ENCODE measurements at places on chromosomes 4 and X.
A peak's percentile ranks its signal among the peaks of the same experiment; 100 is the strongest.

- peak; percentile 58 for DNase-seq
Measured at GRCh38 chr4:87007528-87008446, 73.0 kb downstream of the AFF1 start.

DNA sequence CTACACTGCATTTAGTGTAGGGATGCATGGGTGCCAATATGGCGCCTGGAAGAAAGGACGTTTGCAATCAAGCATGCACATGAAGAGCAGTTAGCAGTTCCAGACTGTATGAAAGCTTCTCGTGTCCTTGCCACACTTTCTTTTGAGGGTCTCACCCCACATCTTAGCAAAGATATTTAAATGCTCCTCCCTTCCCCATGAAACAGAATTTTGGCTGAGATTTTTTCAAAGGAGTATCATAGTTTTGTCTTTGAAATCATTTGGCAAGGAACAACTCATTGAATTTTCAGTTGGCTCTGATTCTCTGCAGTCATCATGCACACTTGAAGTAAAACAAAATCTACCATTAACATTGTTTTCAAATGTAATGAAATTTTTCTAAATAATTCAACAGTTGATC, 39.6 kb upstream of the STIM2 start:
- DNase-seq = no peak

DNA sequence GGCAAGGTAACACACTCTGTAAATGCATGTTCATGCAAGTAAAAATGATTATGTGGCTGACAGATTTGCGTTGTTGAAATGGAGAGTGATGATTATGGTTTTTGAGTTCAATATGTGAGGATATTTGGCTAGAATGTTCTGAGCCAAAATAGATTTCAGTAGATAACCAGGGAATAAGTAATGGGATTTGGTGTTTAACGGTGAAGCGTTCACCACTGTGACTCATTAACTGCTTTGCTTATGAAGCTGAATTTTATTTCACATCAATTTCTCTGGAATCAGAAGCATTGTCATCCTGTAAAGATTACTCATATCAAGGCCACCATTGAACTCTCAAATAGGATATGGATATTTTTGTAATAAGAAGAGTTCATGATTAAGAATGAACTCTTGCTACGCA, 11.7 kb downstream of the AFP start:
- no peak for DNase-seq

DNA sequence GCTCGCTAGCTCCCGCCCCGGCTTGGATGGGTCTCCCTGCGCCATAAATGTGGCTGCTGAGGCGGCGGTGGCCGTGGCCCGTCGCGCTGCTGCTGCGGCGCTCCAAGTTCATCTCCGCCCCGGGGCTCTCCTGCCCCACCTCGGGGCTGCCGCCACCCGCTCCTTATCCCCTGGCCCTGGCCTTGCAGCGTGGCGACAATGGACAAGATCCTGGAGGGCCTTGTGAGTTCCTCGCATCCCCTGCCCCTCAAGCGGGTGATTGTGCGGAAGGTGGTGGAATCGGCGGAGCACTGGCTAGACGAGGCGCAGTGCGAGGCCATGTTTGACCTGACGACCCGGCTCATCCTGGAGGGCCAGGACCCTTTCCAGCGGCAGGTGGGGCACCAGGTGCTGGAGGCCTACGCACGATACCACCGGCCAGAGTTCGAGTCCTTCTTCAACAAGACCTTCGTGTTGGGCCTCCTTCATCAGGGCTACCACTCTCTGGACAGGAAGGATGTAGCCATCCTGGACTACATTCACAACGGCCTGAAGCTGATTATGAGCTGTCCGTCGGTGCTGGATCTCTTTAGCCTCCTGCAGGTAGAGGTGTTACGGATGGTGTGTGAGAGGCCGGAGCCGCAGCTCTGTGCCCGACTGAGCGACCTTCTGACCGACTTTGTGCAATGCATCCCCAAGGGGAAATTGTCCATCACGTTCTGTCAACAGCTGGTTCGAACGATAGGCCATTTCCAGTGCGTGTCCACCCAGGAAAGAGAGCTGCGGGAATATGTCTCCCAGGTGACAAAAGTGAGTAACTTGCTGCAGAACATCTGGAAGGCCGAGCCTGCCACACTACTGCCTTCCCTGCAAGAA, 763 bp downstream of the USP38 start:
- no peak for DNase-seq

GRCh38 chr4:131584587-131584986, 1564.5 kb upstream of the PCDH10 start:
- no peak for DNase-seq

DNA sequence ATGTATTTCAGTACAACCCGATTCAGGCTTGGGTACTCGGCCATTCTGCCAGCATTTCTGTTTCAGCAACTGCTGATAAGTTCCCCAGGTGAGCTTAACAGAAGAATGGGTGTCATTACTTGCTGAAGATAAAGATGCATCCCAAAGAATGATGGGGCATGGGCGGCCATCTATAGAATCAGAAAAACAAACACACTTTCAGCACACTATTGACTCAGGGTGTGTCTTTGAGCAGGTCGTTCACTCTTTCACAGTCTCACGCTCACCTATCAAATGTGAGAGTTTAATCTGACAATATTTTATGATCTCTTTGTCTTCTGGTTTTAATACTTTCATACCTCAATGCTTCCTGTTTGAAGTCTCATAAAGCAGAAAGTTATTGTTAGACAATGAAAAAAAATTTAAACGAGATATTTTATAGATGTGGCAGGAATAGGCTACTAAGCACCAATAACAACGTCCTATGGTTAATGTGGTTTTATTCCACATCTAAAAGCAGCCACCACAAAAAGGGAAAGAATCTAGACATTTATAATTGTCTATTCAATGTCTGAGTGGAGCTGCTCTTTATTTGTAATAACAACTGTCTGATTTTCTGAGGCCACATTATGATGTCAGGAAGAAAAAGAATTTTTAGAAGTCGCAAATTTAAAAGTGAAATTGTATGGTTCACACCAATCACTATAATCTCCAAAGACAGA, 17.0 kb downstream of the GASK1B start:
- DNase-seq = no peak

GRCh38 chr4:73867783-73868182, 1.4 kb upstream of the CXCL1 start:
- no peak for DNase-seq

DNA sequence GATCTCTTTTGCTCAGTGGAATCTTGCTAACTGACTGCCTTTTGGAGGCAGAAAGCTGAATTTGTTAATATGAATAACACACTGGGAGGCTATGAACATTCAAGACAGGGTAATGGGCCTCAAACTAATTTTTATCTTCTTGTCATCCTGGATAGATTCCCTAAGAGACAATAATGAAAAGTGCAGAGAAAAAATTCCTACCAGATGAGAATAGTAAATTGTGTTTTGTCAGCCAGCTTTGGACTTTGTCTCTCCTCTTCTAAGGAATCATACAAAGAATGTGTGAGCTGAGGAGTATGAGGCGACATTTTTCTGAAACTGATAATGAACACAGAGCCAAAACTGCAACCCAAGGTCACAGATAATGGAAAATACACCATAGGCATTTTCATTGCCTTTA, 649.3 kb downstream of the IQCM start:
- DNase-seq = no peak

DNA sequence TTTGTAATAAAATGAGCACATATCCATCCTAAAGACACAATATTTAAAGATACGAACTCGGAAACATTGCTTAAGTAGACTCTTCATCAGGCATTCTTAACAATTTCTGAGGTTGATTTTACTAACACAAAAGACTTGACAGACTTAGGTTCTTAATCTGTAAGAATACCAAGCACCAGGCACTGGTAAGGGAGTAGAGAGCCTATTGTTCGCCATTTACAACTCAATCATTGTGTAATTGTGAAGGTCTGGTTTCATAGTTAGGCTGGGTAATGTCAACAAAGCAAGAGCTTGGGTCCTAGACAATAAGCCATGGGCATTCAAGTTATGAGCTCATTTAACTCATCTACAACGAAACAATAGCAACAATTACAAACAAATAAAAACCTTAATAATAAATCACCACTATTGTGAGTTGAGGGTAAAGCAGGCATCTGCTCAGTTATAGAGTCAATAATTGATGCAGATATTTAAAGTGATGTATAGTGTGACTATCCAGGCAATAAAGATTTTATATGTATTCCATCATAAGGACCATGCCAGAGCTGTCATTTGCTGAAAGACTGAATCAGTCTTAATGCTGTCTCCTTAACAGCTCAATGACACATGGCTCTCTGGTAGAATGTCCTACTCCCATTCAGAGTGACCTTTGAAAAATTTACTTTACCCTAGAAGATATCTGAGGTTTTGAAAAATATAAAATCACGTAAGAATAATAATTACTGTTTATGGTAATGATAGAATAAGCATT, 664.0 kb upstream of the PCDH7 start:
- DNase-seq = no peak

DNA sequence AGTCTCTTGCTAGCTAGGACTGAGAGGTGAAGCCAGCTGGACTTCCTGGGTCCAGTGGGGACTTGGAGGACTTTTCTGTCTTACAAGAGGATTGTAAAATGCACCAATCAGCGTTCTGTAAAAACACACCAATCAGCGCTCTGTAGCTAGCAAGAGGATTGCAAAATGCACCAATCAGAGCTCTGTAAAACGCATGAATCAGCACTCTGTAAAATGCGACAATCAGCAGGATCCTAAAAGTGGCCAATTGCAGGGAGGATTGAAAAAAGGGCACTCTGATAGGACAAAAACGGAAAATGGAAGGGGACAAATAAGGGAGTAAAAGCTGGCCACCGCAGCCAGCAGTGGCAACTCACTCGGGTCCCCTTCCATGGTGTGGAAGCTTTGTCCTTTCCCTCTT, 65.6 kb upstream of the DUSP21 start:
- DNase-seq = no peak

GRCh38 chrX:16075087-16075486, 48.3 kb upstream of the GRPR start:
- DNase-seq = no peak

DNA sequence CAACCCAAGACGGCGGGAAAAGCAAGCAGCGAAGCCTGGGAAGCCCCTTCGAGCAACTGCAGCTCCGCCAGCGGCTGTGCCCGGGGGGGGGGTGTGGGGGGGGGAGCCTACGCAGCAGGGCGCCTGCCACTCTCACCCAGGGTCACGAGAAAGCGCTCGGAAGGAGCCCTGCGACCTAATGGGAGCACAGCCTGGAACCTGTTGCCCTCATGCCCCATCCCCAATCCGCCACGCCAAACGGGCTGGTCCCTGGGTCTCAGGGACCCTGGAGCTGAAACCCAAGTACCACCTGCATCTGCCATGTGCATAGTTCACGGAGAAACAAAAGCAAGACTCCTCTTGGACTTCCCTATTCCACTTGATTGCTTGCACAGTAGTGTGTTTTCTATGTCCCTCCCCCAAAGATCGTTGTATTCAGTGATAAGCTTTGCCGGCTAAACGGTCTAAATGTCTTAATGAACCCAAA, 359 bp upstream of the GAB3 start:
- no peak for DNase-seq

DNA sequence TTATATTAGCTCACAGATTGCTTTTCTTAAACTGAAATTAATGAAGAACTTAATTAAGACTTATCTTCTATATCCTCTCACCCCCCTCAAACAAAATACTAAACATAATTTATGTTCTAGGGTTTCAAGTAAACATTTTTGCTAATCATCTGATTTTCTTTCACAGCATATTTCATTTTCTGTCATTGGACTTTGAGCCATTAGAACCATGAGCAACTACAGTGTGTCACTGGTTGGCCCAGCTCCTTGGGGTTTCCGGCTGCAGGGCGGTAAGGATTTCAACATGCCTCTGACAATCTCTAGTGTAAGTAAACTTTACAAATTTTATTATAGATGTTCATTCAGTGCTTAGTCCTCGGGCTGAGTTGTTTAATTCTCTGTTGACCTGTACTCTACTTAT, 3.3 kb downstream of the PDLIM5 start:
- DNase-seq = no peak

- DNase-seq = no peak
Measured at GRCh38 chrX:129359269-129359668, 164.0 kb downstream of the SMARCA1 start.

DNA sequence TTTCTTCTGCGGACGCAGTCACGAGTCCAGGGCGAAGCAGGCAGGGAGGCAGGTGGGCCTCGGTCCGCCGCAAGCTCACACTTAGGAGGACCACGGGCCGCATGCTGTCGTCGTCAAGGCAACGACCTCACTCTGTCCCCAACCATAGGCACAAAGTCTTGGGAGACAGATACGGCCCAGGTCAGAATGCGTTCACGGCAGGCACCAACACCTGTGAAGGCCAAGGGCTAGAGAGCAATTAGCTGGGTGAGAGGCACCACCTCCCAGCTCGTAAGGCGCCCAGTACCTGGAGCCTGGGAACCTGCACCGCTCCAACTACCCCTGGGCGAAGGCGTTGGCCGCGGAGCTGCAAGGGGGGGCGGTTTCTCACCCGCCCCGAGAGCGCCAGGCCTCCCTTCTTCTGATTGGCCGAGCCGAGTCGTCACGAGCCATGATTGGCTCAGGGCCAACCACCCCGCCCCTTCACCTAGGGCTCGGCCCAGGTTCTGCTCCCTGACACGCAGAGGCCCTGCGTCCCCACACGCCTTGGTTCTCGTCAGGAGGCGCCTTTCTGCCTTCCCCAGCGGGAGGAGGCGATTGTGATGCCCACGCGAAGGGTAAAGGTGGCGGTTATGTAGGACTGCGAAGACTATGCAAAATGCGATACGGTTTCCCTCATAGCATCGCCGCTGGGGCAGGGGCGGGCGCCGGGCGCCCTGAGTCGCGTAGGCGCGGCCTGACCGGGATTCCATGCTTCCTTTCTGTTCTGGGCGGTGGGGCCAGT, at the start of gene CDKL2:
Gene CDKL2, minus strand, starts transcription at position 355 of the 763 bp plus-strand sequence. CDS start 4,540 bp downstream, outside the sequence.
- DNase-seq = peak; percentile 89

- DNase-seq = no peak
Measured at GRCh38 chrX:74179990-74180389, 124.0 kb upstream of the ZCCHC13 start.

DNA sequence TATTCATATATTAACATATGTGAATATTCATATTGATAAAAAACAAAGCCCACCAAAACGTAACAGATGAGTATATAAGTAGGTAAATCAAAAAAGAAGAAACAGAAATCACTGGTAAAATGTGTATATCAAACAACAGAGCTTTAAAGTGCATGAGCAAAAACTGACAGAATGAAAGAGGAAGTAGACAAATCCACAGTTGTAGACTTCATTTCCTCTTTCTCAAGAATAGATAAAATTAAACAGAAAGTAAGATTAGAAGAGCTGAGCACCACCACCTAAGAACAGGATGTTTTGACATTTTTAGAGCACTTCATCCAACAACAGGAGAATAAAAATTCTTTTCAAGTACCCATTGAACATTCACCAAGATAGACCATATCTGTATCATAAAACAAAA, 64.6 kb downstream of the CNKSR2 start:
- no peak for DNase-seq

DNA sequence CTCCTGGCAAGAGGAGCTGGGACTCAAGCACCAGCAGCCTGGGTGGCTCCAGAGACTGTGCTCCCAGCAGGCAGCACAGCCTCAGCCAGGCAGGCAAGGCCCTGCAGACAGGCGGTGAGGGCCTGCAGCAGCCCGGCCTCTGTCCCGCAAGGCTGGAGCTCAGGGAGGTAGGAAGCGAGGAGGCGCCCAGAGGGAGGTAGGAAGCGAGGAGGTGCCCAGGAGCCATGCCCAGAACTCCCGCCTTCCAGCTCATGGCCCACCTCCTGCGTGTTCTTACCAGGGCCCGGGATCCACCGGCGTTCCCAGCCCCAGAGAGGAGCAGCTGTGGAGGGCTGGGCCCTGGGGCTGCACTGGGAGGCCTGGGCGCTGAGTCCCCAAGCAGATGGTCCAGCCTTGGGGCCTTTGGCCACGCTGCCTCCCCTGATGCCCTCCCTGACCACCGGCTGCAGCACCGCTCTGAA, 133.1 kb downstream of the HMX1 start:
- no peak for DNase-seq

- DNase-seq = no peak
Measured at GRCh38 chr4:886244-886643, 45.9 kb downstream of the GAK start.

- DNase-seq = no peak
Measured at GRCh38 chrX:45164021-45164621, 36.6 kb downstream of the DIPK2B start.
